ENCODE measurements at places on chromosomes 2 and 18.

GRCh38 chr2:65662654-65663432 lies 230.4 kb upstream of the SPRED2 start:
- DNase-seq = no peak

DNA sequence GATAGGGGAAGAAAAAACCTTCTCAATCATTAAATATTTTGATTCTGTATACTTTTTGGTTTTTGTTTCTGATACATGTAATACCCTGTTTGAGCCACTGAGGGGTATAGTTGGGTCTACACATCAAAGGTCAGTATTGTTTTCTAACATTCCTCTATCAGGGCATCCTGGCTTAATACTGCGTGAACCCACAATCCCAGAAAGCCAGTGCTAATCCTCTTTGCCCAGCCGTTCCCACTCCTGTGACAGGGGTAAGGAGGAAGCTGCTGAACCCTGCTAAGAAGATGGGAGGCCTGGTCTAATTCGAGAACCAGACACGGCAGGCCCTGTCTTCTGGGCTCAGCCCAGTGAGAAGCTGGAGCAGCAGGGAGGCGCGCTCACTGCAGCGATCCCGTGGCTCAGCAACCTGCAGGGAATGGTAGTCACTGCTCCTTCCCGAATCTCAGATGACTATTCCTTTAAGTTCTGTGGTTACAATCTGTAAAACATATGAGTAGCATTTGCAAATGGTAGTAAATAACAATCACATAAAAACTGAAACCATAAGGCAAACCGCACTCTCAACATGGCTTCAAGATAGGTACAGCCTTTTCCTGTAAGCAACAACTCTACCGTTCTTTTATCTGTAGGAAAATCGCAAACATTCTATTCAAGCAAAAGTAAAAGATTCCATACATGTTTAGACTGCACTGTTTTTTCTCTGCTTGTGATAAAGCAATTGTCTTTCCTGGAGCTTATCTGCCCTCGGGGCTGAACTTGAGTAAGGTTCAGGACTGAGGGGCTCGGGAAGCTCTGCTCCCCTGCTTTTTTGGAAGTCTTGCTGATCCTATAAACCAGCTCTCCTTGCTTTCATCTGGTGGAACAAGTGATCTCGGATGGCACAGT lies 87.0 kb downstream of the EPB41L3 start:
- DNase-seq = peak; percentile 62

- DNase-seq = no peak
Observed at GRCh38 chr18:46204143-46204542, 100.0 kb downstream of the HAUS1 start.

- DNase-seq = no peak
Observed at GRCh38 chr2:222033541-222033940, 265.3 kb downstream of the PAX3 start.

DNA sequence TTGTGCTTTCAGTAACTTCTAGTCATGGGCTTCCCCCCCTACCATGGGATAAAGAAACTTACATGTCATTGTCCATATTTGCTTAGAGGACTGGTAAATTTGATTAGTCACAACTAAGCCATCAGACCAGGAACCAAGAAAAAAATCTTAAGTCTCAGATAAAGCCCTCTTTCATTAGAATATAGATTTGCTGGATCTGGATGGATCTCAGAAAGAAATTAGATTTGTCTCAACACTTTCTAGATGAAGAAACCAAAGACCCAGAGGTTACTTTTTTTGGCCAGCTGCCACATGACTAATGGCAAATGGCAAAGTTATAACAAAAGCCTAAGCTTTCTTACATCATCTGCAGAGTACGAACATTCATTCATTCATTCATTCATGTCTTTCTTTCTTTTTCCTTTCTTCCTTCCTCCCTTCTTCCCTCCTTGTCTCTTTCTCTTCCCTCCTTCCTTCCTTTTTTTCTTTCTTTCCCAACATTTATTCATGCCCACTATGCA lies 60.2 kb downstream of the CDCA7 start:
- no peak for DNase-seq

DNA sequence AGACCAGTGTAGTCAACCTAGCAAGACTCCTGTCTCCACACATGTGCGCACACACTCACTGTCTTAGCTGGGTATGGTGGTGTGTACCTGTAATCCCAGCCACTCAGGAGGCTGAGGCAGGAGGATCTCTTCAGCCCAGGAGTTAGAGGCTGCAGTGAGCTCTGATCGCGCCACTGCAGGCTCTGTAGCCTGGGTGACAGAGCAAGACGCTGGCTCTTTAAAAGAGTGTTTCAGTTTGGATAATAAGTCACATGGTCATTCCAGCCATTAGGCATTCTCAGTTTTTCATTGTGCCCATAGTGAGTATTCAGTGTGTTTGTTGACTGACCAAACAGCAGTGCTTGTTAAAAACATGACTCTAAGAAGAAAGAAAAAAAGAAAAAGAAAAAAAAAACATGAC lies 31.0 kb downstream of the RAB10 start:
- no peak for DNase-seq

DNA sequence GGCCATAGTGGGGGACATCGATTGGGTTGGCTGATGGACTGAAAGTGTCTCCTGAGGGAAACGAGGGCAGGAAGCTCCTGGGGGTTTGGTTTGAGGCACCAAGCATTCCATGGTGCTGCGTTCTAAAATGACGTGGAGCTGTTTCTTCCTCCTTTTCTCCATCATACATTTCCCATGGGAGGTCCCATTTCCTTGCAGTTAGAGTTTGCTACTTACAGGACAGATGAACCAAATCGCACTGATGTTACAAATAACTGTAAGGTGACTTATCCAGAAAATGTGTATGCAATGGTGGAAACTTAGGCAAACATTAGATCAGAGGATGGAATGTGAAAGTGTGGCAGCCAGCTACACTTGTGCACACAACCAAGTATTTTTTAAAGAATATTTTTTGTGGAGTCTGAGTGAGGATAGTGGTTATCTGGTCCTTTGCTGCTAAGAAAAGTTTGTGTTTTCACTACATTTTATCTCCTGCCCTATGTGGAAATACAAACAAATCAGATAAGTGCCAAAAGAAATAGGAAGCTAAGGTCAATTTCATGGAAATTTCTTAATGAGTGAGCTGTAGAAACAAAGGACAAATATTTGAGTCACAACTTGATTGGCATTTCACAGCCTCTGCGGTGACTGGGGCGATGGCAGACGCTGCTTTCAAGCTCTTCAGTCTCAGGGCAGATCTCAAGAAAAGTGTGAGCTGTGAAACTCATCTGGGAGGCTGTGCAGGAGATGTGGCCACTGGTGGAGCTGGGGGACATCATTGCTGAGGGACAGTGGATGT lies 256.2 kb downstream of the TSN start:
- no peak for DNase-seq

- no peak for DNase-seq
Observed at GRCh38 chr2:168655207-168655606, 147.2 kb upstream of the NOSTRIN start.

- DNase-seq = no peak
Observed at GRCh38 chr2:191806396-191806795, 40.5 kb downstream of the CAVIN2 start.

DNA sequence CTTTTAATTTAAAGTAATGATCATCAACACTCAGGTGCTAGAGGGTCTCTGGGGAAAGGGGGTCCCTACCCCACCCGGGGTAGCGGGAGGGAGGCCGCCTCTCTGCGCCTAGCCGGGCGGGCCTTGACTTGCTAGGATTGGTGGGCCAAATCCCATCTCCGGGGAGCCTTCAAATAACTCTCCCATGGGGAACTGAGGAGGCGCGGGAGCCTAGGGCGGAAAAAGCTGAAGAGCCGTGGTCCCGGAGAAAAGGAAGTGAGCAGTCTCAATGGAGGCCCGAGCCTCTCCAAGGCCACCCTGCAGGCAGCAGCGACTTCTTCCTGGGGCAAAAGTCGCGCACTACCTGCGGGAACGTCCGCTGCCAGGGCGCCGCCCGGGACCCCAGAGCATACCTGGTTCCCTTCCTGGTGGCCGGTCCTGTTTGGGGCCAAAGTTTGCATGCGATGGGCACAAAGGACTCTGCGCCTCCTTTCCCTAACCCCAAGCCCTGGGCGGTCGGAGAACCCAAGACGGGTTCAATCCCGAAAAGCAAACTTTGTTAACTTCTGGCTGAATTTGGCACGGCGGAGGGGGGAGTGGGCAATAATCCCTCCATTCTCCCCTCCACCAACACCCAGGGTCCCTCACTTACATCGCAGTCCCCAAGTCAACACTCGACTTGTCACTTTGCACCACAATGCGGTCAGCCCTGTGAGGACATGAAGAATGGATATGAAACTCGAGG lies 13.6 kb downstream of the EN1 start:
- no peak for DNase-seq

- no peak for DNase-seq
Observed at GRCh38 chr2:80169811-80170594, 134.5 kb downstream of the LRRTM1 start.

- DNase-seq = no peak
Observed at GRCh38 chr2:2912731-2913130, 464.9 kb downstream of the EIPR1 start.

GRCh38 chr18:55415258-55415871 lies 172.6 kb downstream of the TCF4 start:
- peak; percentile 94 for DNase-seq

- no peak for DNase-seq
Observed at GRCh38 chr2:178844269-178844668, 37.0 kb upstream of the TTN start.

- DNase-seq = no peak
Observed at GRCh38 chr2:150555611-150556356, 68.3 kb upstream of the RND3 start.

- peak; percentile 69 for DNase-seq
Observed at GRCh38 chr2:50591642-50592041, 440.3 kb downstream of the NRXN1 start.

DNA sequence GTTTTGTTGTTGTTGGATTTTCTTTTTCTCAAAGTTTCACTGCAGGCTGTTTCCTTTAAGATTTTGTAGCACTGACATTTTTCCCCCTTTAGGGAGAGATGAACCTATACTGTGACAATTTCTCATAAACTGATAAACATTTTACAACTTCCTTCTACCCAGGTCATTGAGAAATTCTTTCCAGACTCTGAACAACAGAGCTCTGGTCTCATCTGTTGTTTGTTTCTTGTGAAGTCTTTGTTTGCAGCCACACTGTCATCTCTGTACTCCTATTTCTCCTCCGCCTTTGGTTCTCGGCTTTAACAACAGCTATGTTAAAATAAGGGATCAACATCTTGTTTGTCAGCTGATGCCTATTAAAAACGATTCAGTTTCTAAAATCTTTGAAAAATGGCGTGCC lies 167.6 kb downstream of the VWC2L start:
- no peak for DNase-seq

DNA sequence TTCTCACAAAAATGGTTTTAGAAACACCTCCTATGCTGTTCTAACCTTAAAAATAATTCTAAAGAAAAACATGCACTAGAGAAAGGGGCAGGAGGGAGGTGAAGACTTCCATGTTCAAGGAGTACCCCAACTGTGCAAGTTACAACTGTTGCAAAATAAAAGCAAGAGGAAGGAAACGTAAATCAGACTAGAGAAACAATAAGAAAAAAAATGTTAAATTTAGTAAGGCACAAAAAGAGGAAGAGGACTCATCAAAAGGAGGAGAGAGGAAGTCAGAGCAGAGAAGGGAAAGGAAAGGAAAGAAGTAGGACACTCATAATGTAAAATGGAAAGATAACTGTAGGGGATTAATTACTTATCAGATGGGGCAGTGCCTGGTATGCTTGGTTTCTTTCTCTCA lies 34.1 kb downstream of the RAPH1 start:
- DNase-seq = no peak

DNA sequence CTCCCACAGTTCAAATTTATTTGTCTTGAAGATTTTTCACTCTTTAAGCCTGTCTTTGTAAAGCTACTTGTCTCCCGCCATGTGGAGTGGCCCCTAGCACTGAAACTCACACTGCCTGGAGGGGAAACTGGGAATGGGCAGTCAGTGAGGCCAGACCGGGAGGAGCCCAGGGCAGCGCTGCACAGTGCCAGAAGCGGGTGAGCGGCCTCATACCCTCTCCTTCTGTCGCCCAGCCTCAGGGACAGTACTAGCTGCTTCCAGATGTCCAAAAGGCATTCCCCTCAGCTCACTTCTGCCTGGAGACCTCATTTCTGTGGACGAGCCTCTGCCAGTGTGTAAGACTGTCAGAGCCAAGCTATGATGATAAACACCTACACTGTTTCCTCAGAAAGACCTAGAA lies 79.9 kb downstream of the SEPTIN10 start:
- DNase-seq = peak; percentile 8

- no peak for DNase-seq
Observed at GRCh38 chr2:173086518-173087213, 11.0 kb downstream of the MAP3K20 start.

GRCh38 chr2:100673115-100673514 lies 110.3 kb downstream of the PDCL3 start:
- DNase-seq = no peak

DNA sequence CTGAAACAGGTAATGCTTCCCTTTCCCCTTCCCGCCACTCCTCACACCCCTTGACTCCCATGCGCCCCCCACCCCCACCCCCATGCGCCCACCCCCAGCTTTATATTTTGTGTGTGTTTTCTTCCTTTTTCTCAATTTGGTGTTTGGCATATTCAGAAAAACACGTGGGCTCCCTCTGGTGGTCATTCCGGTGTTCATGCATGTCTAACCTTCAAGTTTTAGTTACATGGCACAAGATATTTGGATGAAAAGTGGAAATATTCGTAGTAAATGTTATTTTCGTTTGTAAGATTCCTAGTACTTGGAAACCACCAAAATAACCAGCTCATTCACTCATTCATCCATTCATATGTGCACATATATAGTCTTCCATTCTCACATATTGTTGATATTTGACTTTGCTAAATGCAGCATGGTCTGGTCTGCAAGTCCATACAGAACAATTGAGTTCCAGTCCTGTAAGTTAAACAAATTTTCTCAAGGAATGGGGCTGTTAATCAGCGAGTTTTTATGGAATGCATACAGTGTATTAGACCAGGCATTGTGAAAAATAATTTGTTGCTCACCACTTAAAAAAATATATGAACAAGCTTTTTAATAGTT lies 143.6 kb upstream of the MAP3K20 start:
- peak; percentile 88 for DNase-seq

DNA sequence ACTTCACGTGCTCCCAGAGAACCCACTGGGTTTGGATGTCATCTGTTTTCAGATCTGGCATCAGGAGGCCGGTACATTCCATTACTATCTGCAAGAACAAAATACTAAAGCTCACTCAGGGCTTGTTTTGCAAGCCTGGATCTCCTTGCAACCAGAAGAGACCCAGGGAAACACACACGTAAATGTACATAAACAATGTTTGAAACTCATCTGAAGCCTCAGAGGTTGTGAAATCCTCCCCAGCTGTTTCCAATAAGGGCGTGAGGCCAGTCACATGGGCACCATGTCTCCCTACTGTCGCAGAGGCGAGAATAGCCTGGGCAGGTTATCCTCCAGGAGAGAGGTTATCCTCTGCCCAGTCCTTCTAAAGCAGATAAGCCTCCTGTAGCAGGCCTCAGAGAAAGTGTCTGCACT lies 186.9 kb downstream of the GFPT1 start:
- no peak for DNase-seq

DNA sequence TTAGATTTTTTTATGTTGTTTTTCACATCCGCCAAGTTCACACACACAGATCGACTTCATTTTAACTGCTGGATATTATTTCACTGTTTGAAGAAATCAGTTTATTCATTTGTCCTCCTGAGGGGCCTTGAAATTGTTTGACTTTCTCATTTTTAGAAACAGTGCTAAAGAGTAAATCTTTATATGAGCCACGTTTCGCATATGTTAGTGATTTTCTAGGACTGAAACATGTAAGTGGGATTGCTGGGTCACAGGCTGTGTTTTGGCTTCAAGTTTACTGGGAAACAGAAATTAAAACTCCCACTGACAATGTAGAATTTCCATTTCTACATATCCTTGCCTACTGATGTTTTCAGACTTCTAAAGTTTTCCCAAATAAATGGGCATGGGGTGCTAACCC lies 363.8 kb downstream of the NCKAP5 start:
- no peak for DNase-seq

GRCh38 chr2:109164739-109165221 lies 35.8 kb downstream of the SH3RF3 start:
- peak; percentile 77 for DNase-seq

Measured in sciatic nerve (tissue), 2 donors.